ENCODE measurements at places on chromosomes 1 and 21.

DNA sequence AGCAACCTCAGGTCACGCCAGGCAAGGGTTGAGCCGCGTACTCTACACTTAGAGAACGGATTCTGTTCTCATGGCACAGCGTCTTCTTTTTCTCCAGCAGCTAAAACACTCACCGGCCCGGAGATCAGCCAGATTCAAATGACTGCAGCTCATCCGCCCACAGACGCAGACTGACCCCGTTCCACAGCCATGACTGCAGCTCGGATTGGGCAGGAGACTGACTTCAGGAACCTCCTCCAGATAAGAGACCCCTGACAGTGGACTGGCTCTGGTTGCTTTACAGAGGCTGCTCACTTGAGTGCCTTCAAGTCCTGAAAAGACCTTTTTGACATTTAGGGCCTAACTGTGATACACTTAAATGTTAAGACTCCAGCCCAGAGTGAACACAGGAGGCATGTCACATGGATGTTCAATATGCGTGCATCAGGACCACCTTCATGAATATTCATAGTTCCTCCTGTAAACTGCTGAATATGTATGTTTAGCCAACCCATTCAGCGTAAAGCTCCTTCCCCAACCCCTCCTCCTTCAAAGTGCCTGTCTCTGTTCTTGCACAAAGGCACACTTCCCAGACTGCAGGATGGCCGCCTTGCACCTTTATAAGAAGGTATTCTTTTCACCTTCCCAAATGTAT, 42.6 kb downstream of the BACE2 start:
- DNase-seq = no peak

GRCh38 chr1:33300673-33301072, 20.2 kb downstream of the A3GALT2 start:
- DNase-seq = peak; percentile 60

GRCh38 chr1:207102146-207102545, 1.9 kb upstream of the C4BPA start:
- no peak for DNase-seq

- DNase-seq = no peak
These were observed 59.7 kb downstream of the UBE2T start for GRCh38 chr1:202282025-202282371.

DNA sequence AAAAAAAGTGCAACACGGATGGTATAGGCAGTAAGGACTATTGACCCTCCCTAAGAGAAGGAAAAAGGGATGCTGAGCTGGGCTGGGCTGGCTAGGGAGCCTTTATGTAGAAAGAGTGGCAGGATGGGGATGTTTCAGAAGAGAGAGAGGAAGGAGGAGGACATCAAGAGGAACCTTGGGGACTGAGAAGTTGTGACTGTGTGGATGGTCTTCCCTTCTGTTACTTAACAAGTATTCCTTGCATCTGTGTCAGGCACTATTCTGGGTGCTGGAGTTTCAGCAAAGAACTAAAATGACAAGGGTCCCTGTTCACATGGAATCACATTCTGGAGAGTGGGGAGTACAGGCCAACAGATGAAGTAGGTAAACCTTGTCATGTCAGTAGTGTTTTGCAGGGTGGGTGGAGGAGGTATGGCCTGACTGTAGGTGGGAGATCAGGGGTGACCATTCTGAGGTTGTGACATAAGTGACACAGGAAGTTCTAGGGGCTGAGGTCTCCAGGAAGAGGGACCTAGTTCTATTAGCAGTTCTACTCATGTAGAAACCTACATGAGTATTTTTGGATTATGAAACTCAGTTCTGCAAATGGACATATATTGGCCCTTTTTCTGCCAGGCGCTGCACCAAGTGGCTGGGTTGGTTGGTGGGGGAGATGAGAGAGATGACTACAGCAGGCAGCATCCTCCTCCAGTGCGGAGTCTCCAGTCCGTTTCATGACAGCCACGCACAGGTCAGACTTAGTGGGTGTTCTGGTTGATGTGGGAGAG, 53.8 kb downstream of the PRDM2 start:
- no peak for DNase-seq

DNA sequence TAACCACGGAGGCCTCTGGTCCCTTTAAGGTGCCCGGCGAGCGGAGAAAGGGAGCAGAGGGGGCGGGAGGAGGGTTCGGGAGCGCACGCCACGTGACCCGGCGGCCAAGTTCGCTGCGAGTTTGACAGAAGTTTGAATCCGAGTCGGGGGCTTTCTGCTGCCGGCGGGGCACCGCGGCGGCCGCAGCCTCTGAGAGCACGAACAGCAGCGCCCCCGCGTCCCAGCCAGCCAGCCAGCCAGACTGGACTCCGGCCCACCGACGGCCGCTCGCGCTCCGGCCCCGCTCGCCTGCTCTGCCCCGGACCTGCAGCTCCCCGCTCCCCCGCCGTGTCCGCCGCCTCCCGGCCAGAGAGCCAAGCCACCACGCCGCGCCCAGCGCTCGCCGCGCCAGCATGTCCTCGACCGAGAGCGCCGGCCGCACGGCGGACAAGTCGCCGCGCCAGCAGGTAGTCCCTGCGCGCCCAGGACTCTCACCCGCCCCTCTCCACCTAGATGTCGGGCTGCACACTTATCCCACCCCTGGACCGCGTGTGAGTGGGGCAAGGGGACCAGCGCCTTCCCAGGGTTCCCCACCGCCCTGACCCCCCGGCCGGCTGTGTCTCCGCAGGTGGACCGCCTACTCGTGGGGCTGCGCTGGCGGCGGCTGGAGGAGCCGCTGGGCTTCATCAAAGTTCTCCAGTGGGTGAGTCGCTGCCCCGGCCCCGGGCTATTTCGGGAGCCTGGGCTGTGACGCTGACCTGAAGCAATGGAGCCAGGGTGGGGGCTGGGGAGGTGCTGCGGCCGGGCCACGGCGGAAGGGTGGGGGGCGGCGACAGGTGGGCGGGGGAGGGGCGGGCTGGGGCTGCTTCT, at the start of gene SYPL2:
TSS of gene SYPL2 (plus strand) at position 95 of the 849 bp plus-strand sequence. CDS start at position 393, 298 bp downstream.
- DNase-seq = no peak

DNA sequence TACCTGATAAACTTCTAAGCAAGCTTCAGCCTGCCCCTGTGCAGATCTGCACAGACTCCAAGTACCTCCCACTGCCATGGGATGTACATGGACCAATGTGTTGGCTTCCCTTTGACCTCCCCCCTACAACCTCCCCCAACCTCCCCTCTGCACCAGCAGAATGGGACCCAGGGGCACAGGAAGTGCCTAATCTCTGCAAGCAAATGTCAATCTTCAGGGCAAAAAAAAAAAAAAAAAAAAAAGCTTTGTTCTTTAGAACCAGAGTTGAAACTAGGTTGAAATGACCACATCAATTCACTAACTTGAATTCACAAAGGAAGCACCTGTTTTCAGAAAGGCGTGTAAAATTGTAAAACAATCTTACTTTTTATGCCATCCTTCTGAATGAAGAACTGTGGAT, 53.9 kb upstream of the TIAM1 start:
- no peak for DNase-seq

GRCh38 chr1:194062526-194062925, 876.1 kb upstream of the B3GALT2 start:
- DNase-seq = no peak

- DNase-seq = no peak
These were observed at the start of gene GPA33 for GRCh38 chr1:167090314-167090942. GPA33 (minus strand) TSS chr1:167090377; CDS start chr1:167090287, 90 bp downstream.

GRCh38 chr1:219120624-219121544, 52.8 kb upstream of the LYPLAL1 start:
- peak; percentile 93 for DNase-seq

- DNase-seq = no peak
These were observed 25.2 kb downstream of the S1PR1 start for GRCh38 chr1:101262060-101262459.

DNA sequence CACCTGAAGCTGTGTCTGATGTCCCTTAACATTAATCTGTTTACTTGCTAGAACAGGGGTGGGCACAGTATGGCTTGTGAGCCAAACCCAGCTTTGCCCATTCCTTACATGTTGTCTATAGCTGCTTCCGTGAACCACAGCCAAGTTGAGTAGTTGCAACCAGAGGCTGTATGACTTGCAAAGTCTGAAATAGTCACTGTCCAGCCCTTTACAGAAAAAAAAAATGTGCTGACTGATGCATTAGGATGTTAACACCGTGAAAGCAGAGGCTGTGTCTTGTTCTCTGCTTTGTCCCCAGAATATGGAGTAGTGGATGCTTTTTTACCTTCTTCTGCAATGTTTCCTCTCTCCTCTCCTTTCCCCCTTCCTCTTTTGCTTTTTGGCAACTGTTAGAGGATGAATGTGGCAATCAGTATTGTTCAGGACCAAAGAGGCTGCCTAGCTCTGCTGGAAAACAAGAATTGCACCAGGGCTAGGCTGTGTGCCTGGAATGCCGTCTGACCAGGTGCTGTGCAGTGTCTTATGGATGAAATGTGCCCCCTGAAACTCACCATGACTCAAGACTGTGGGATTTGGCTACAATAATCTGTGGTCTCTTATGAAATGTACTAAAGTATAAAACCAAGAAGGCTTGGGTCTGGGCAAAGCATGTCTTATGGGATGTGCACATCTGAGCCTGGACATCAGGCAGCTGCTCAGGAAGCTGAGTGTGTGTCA, 79.6 kb upstream of the GCLM start:
- DNase-seq = peak; percentile 57

DNA sequence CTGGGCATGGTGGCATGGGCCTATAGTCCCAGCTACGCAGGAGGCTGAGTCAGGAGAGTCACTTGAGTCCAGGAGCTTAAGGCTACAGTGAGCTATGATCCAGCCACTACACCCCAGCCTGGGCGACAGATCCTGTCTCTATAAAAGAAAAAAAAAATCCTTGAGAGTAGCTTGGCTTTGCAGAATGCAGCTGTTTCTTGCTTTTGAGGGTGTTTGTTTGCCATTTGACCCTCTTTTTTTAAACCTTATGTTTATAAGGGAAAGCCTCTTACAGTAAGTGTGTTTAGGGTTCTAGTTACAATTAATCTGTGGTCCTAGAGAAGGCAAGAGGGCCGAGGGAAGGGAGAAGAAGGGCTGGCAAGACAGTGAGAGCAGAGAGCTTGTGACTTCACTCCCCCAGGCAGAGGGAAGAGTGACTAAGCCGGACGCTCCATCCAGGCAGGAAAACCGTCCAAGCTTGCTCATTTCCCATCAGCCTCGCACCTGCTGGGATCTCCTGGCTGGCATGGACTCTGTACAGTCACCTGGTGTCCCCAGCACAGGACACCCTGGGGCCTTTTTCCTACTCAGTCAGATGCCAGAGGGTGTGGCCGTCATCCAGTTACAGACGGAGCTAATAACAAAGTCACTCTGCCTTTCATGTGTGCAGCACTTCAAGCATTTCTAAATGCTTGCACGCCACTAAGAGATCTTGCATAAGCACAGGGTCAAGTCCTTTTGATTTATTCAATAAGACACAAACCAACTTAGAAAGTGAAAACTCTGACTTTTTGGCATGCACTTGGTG, 55.5 kb upstream of the PSEN2 start:
- no peak for DNase-seq

DNA sequence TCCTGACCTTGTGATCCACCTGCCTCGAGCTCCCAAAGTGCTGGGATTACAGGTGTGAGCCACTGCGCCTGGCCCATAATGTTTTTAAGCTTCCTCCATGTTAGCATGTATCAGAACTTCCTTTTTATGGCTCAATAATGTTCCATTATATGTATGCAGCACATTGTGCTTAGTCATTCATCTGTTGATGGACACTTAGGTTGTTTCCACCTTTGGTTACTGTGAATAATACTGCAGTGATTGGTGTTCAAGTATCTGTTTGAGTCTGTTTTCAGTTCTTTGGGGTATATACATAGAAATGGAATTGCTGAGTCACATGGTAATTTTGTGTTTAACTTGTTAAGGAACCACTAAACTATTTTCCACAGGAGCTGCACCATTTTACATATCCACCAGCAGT, 17.7 kb downstream of the CMPK1 start:
- DNase-seq = no peak

- DNase-seq = no peak
These were observed 48.5 kb upstream of the CHRM3 start for GRCh38 chr1:239337799-239338430.

DNA sequence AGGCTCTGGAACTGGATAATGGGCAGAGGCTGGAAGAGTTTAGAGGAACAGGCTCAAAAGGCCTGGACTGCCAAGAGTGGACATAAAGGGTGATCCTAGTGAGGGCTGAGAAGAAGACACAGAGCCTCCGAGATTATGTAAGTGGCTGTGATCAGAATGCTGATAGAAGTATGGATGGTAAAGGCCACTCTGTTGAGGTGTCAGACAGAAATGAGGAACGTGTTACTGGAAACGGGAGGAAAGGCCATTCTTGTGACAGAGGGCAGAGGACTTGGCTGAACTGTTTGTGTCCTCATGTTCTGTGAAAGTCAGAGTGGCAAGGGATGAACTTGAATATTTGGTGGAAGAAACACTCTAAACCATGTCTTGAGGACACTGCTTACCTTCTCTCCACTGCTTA, 6.7 kb upstream of the ABCG1 start:
- DNase-seq = no peak

- DNase-seq = no peak
These were observed 4.9 kb downstream of the CSTB start for GRCh38 chr21:43771199-43771675.

DNA sequence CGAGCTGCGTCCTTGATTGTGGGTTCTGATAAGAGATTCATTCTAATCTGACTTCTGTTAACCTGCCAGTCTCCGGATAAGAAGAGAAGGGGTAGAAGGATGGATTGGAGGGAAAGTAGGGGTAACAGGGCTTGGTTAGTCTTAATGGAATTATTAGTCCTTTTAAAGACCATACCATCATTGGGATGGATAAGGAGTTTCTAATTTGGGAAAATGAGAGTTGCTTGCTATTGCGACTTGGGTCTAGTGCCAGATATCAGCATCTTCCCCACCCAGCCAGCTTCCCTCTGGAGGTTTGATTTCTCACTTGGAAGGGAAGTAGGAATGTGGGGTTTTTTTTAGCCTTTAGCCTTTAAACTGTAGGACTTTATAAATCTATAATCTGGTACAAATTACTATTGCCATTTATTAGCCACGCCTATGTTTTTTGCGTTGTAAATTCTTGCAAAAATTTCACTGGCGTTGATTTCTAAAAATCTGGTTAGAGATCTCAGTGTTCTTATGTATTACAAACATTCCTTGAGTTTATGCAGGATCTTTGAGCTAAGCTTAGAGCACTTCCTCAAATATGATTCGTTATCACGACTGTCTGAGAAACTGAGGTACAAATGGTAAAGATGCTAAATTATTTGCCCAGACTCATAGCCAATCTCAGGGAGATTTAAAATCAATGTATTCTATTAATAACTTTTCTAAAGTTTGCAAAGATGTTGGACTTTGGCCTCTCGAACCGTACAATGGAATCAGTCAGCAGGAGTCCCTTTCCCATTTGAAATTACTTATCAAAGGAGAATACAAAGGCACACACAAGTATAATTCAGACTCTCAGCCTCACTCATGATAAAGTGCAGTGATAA, 1.3 kb downstream of the FAM20B start:
- no peak for DNase-seq

DNA sequence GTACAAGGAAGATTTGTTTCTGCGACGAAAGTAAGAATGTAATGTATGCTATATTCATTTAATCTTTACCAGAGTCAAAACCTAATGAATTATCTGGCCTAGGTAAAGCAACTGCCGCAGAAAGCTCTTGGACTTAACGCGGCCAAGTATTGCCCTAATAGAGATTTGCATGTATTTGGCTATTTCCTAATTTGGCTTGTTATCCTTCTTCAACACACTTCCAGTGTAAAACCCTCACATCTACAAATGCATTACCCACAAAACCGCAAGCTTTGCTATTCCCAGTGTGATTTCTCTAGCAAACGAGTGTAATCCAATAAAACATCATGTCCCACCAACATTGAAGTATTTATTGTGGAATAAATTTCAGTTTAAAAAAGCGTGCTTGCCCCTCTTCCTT, 123.8 kb upstream of the LMO4 start:
- DNase-seq = no peak

Data from fibroblast of skin of left quadriceps (primary cell).